Hematopoietic multipotent progenitor cell treated with erythropoietin and hydrocortisone succinate and interleukin-3 and kit ligand, for 6 days (in vitro differentiated cells): ENCODE measurements at places on chromosomes 13 and 19.
A peak's percentile ranks its signal among the peaks of the same experiment; 100 is the strongest.

GRCh38 chr13:52061587-52061986 lies 37.1 kb downstream of the UTP14C start:
- no peak for DNase-seq

DNA sequence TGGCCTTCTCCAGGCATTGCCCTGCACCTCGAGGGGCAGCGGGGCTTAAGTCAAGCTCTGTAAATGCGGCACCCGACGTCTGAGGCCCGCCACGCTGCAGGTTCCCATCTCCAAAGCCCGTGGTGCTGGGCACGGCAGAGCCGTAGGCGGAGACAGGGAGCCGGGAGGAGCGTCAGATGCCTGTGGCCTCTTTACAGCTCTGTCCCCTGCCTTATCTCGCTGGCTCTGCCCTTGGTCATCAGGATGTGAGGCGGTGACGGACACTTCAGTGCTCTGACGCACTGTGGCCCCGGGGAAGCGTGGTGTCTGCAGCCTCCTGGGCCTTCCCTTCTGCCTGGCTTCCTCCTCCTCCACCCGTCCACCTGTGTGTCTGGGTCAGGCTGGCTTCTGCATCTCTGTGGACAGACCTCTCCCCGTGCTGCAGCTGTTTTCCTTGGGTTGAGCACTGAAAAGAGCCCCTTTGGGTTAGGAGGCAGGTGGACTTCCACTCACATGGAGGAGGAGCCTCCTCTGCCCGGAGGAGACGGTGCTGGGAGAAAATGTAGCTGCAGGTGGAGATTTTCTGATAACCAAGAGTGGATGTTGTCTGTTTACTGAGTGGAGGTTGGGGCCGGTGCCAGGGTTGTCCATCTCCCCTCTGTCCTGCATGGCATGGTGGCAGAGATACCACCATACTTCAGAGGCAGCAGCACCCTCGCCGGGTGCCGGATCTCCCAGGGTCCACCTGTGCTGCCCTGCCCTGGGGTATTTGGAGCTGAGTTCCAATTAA lies 14.6 kb downstream of the MCF2L start:
- DNase-seq: no peak

- peak; percentile 61 for DNase-seq
Measured at GRCh38 chr19:4523306-4524110, 5.2 kb upstream of the PLIN4 start.

GRCh38 chr13:45238945-45239795 lies 38.3 kb upstream of the KCTD4 start:
- no peak for DNase-seq

DNA sequence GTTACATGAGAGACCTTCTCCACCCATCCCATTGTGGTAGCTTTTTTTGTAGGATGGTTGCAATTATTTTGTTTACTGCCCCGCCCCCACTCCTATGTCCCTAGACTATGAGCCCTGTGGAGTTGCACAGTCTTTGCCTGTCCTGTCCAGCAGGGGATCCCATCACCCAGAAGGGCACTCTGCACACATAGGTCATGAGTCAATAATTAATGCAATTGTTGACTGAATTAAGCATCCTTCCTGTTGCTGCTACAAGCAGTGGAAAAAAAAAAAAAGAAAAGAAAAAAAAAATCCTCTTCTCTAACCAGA lies 14.2 kb downstream of the C19orf81 start:
- DNase-seq: peak; percentile 60

DNA sequence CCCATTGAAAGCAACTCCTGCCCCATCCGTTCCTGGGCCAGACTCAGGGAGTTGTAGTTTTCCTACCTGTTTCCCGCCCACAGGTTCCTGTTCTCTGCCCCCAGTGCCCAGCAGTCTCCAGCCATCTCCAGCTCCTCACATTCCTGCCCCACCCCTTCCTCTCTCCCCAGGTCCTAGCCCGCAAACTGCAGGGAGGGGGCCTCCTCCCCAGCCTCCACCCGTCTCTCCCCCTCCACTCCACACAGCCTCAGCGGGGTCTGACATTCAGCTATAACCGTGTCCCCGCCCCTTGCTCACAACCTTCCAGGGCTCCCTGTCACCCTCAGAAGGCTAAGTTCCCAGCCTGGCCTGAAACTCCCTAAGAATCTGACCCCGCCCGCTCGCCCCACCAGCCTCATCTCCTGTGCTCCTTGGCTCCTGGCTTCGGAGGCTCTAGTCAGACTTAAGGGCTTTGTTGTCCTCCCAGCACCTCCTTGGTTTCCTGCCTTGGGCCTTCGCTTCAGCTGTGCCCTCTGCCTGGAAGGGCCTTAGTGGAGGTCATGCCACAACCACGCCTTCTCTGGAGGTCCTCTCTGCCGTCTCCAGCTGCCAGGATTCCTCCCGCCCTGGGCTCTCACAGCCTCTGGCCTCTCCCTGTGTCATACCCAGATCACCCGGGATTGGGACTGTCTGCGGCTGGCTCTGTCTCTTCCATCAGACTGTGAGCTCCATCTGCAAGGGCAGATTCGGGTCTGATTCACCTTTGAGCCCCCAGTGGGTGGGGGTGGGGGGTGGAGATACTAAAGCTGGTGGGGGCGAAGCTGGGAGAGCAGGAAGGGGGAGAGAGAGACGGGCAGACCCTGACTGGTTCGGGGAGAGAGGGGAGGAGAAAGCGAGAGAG lies 5.1 kb upstream of the SPACA6 start:
- no peak for DNase-seq

- DNase-seq: no peak
Measured at GRCh38 chr13:21221268-21221667, 44.8 kb downstream of the MRPL57 start.

- DNase-seq: no peak
Measured at GRCh38 chr19:31974941-31975340, 370.5 kb upstream of the ZNF507 start.

DNA sequence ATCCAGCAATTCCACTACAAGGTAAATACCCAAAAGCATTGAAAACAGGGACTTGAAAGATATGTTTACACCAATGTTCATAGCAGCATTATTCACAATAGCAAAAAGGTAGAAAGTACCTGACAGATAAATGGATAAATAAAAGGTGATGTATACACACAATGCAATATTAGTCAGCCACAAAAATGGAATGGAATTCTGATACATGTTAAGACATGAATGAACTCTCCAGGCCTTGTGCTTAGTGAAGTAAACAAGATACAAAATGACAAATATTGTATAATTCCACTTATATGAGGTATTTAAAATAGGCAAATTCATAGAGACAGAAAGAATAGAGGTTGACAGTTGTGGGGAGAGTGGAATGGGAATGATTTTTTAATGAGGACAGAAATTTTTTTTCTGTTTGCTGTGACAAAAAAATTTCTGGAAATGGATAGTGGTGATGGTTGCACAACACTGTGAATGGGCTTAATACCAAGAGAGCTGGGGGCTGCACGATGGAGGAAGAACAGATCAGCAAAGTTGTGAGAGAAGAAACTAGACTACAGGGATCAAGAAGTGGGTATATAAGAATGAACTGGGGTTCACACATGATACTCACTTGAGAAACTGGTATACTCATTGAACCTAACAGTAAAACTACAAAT lies 137.2 kb downstream of the MZT1 start:
- no peak for DNase-seq

DNA sequence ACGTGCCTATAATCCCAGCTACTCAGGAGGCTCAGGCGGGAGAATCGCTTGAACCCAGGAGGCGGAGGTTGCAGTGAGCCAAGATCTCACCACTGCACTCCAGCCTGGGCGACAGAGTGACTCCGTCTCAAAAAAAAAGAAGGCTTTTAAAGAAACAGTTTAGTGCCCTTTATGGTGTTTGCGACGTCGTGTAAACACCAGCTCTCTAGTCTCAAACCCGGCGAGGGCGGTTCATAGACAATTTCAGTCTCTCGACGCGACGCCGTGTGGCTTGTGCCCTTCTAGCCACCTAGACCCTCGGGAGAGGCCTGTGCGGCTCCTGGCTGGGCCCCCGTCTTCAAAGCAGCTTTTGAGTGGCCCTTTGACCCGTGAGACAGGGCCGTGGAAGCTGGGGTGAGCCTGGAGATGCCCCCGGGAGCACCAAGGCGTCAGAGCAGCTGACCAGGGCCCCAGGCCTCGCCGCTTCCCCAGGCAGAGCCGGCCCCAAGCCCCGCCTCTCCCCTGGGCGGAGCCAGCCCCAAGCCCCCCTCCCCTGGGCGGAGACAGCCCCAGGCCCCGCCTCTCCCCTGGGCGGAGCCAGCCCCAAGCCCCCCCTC lies 5.0 kb upstream of the MADCAM1 start:
- DNase-seq: no peak

- DNase-seq: peak; percentile 78
Measured at GRCh38 chr13:53782488-53782961, 753.9 kb downstream of the OLFM4 start.

DNA sequence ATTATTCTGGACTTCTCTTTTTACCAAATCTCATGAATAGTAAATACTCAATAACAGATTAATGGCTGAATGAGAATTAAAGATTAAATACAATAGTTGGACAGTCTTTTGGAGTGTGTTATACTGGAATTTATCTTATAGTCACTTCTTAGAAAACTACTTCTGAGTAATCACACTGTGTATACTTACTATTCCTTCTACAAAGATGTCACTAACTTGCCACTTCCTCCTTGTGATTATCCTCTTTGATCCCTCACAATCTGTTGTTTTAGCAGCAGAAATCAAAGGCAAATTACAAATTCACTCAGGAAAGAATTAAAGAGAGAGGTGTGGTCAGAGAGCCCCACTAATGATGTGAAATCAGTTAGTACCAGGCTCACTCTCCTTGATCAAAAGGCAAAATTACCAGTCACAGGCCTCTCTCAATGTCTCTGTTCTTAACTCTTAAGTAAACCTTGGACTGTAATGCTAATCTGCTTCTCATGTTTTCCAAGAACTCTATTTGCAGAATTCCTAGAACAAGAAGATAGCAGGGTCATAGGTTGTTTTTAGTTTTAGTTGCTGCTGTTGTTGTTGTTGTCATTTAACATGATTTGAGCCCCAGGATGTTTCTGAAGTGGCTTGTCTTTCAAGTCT lies 37.3 kb upstream of the FNDC3A start:
- no peak for DNase-seq

DNA sequence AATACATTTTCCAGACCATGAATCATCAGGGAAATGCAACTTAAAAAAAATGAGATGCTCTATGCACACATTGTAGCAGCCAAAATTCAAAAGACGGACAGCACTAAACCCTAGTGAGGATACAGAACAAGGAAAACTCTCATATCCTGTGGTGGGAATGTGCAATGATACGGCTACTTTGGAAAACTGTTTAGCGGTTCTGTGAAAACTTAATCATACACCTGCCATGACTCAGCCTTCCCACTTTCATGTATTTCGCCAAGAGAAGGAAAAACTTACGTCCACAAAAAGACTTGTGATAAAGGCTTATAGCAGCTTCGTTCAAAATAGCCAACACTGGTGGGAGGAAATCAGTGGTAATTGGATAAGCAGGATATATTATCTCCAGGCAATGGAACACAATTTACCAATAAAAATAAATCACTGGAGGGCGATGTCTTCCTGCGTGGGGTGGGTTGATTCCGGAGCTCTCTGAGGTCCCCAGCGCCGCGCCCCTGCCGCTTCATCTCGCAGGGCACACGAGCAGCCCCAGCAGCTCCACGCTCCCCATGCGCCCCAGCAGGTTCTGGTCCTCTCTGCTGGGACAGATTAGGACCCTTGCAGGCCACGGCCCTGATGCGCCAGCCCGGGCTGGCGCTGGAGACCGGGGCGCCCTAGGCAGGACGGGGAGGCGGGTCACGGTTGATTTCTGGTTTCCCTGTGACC lies 97.2 kb upstream of the ARHGEF7 start:
- DNase-seq: no peak

GRCh38 chr13:40774672-40775071 lies 3.7 kb upstream of the MRPS31 start:
- DNase-seq: no peak

DNA sequence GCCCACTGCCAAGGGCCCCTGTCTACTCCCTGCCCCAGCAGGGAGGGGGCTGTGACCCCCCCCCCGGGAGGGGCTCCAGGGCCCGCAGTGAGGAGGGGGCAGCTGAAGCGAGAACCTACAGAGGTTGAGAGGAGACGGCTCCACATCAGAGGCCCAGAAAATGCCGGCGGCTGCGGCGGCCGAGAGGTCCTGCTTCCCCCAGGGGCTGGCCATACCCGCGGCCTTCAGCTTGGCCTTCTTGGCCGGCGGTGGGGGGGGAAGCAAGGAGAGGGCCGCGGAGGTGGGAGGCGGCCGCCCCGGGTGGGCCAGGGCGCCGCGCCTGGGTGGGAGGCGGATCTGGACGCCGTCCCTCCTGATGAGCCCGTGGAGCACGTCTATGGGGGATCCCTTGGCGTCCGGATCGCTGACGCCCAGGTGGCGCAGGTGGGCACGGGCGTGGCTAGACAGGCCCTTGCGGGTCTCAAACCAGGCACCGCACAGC lies 9.2 kb upstream of the AKAP8L start:
- DNase-seq: no peak

GRCh38 chr13:99347911-99348451 lies 40.8 kb upstream of the GPR183 start:
- DNase-seq: no peak

DNA sequence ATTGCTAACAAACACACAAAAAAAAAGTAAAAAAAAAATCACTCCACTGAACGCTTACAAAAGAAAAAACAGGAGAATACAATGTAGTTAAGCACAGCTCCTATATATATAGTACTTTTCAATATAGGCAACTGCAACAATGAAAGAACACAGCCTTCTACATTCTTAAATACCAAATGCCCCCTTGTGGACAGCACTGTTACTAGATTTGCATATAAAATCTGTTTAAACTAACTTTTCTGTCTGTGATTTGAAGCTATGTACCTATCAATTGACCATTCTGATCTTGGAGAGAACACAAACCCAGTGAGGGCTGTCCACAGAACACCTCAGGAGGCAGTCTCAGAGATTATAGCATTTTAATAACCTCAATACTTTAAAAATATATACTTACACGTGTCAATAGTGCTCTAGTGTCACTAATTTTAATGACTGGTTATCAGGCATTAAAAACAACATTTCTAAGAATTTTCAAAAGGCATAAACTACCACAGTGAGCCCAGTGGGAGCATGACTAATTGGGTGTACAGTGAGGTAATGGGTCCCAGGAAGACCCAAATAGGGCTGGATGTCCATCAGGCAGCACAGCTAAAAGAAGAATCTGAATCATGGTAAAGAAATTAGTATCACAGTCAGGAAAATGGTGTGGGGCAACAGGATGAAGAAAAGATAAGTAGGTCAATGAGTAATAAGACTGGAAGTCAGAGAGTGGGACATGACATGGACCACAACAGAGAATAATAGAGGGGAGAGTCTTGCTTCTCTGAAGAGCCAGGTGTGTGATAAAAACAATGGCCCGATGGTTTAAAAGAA lies 22.2 kb downstream of the CCDC169 start:
- DNase-seq: peak; percentile 83

GRCh38 chr19:15641901-15642491 lies 1.3 kb downstream of the CYP4F3 start:
- DNase-seq: peak; percentile 68

GRCh38 chr13:94345374-94346195 lies 133.9 kb downstream of the DCT start:
- peak; percentile 21 for DNase-seq

- no peak for DNase-seq
Measured at GRCh38 chr19:14160017-14160703, 23.8 kb upstream of the ASF1B start.

DNA sequence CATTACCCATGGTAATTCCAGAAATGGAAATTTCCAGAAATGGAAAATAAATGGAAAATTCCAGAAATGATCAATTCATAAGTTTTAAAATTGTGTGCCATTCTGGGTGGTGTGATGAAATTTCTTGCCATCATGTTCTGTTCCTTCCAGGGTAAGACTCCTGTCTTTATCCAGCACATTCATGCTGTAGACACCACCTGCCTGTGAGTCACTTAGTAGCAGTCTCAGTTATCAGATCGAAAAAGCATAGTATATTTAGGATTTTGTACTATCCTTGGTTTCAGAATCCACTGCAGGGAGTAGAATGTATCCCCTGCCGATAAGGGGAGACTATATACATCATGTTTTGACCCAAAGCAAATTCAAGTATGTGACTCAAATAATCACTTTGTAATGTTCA lies 26.7 kb upstream of the CSNK1A1L start:
- DNase-seq: no peak
